Stimulated activated CD4-positive, alpha-beta T cell treated with anti-CD3 and anti-CD28 coated beads, Interleukin-4, amount 100 ng/mL, for 1 hour (primary cell): ENCODE measurements at places on chromosomes 1 and 21.
A peak's percentile ranks its signal among the peaks of the same experiment; 100 is the strongest.

GRCh38 chr1:68919075-68919474 is 422.2 kb upstream of the DEPDC1 start:
- no peak for DNase-seq

GRCh38 chr1:102074874-102075273 is 78.1 kb upstream of the OLFM3 start:
- DNase-seq, result no peak

- DNase-seq, result no peak
Observed at GRCh38 chr1:172870901-172871606, 179.7 kb downstream of the TNFSF18 start.

GRCh38 chr1:3827813-3828307 is 29.2 kb downstream of the CEP104 start:
- no peak for DNase-seq

GRCh38 chr1:111227434-111227833 is at the start of gene CHI3L2:
TSS of gene CHI3L2 (plus strand) at chr1:111227713. CDS start at chr1:111227730, 17 bp downstream.
- no peak for DNase-seq

DNA sequence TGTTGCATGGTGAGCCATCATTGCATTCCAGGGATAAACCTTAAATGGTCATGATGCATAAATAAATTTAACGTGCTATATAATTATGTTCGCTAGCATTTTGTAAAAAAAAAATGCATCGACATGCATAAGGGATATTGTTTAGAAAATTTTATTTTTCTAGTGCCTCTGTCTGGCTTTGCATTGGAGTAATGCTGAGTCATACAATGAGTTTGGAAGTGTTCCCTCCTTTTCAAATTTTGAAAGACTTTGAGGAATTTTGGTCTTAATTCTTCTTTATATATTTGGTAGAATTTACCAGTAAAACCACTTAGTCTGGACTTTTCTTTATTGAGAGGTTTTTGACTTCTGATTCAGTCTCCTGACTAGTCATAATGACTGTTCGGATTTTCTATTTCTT is 4.9 kb downstream of the MNDA start:
- DNase-seq, result no peak

GRCh38 chr1:69201716-69202115 is 366.0 kb upstream of the LRRC7 start:
- DNase-seq, result no peak

DNA sequence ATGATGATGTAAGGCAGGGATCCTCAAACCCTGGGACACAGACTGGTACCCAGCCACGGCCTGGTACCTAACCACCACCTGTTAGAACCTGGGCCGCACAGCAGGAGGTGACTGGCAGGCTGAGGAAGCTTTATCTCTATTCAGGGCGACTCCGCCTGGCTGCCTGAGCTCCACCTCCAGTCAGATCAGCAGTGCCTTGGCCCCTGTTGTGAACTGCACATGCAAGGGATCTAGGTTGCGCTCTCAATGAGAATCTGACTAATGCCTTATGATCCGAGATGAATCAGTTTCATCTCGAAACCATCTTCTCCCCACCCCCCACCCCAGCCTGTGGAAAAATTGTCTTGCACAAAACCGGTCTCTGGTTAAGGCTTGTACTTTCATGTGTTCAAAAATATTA is 4.2 kb downstream of the RNPC3 start:
- DNase-seq, result peak; percentile 54

DNA sequence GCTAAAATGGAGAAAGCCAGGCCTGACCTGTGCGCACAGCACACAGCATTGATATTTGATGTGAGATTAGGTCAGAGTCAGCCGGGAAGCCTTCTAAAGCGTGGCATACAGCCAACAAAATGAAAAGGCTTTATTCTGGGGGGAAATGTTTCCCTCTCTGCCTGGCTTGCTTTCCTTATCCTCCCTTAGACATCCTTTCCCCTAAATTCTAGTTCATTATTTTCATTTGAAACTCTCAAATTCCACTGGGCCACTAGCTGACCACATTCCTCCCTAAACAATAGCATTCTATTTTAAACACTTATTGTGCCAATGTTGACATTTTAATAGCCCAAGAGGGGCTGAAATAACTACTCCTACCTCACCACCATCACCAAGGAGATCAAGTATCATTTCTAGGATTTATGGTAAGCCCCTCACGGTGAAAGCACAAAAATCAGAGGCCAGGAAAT is 49.4 kb downstream of the LEPR start:
- DNase-seq, result no peak

DNA sequence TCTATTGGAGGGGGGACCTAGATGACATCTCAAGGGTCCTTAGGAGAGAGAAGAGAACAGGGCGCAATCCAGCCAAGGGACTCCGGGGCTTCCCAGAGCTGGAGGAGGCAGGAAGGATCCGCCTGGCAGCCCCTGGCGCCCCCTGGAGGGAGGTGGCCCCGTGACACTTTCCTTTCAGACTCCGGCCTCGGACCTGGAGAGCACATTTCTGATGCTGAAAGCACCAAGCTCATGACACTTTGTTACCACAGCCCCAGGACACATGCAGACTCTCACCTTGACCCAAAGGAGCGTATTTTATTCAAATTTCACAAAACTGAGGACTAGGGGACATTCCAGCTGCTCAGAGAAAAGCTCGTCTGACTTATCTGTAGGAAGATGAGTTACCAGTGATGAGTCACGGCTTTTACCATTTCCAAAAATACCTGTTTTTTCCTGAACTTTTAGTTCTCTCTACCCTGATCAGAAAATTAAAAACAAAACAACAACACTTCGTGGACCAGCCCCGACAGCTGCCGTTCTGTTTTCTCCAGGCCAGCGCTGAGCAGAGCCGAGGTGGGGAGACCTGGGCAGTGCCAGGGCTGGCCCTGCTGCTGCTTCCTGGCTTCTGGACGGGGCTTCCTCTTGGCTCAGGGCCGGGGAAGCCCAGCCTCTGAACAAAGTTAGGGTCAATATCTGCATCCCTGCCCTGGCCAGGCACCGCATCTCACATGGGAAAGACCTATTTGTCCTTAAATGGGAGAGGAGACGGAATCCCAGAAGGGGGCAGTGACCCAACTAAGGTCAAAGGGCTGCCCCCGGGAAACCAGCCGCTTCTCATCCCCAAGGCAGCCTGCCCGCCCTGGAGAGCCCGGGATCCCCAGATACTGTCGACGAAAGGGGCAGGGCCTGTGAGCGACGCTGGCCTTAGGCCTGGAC is 21.6 kb upstream of the POFUT2 start:
- peak; percentile 37 for DNase-seq

DNA sequence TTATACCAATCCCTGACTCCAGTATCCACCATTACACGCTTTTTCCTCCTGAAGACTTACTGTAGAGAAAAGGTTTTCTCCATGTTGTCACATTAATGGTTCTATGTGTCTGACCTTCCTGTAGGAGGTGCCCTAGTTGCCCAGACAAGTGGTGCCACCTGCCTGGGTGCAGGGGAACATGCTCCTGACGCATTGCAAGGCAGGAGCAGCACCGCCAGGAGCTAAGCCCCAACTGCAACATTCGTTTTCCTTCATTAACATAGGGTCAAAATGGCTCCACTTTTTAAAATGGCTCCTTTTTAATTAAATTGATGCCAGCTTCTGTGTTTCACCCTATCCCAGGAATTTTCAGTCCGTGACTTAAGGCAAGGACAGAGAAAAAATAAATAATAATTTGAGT is 220.1 kb upstream of the SAMSN1 start:
- no peak for DNase-seq

- no peak for DNase-seq
Observed at GRCh38 chr1:176789571-176790090, 326.7 kb downstream of the PAPPA2 start.

DNA sequence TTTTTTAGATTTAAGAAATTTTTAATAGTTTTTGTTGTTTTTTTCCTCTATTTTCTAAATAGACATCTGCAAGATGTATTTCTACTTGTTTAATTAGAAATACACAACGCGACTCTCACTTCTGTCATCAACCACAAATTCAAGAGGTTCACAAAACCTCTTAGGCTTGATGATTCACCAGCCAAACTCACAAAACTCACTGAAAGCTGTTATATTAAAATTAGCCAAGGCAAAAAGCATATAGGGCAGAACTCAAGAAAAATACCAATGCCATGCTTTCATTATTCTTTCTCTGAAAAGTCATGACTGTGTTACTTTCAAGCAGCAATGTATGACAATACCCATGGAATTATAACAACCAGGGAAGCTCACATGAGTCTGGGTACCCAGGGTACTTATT is 487.0 kb upstream of the RGS18 start:
- no peak for DNase-seq

GRCh38 chr1:153493343-153493960 is 33.0 kb upstream of the S100A7 start:
- DNase-seq, result no peak

GRCh38 chr1:23185381-23185780 is 16.7 kb upstream of the LUZP1 start:
- no peak for DNase-seq

- DNase-seq, result no peak
Observed at GRCh38 chr1:211534545-211535291, 42.8 kb upstream of the RD3 start.

- no peak for DNase-seq
Observed at GRCh38 chr1:201015551-201016091, 7.9 kb downstream of the KIF21B start.

DNA sequence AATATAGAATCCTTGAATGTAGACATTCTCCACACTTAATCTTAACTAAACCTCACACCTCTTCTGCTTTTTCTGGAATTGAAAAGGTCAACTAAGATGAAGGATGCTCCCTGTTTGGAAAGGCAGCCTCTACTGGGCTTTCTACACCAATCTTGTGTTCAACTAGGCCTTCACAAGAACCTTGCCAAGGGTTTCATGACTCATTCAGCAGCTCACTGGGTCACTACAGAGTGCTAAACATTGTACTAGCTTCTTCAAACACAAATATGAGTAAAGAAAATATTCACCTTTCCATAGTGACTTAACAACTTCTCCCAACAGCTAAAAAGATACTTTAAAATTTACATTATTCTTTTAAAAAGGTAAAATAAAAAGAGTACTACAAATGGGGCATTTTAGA is 135.3 kb upstream of the PRMT6 start:
- no peak for DNase-seq

DNA sequence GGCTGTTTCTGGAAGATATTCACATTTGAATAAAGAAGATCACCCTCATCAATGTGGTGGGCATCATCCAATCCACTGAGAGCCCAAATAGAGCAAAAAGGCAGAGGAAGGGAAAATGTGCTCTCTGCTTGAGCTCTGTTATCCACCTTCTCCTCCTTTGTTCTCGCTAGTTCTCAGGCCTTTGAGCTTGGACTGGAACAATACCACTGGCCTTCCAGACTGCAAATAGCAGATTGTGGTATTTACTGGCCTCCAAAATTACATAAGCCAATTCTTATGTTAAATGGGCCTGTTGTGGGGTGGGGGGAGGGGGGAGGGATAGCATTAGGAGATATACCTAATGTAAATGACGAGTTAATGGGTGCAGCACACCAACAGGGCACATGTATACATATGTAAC is 219.3 kb downstream of the C1orf94 start:
- no peak for DNase-seq

GRCh38 chr1:225762444-225762843 is 15.2 kb upstream of the SRP9 start:
- DNase-seq, result no peak

- DNase-seq, result no peak
Observed at GRCh38 chr1:3188150-3188971, 119.4 kb downstream of the PRDM16 start.

- DNase-seq, result no peak
Observed at GRCh38 chr1:153527683-153528040, 8.1 kb downstream of the S100A6 start.

GRCh38 chr21:28714777-28715464 is 277.8 kb downstream of the LTN1 start:
- DNase-seq, result no peak

DNA sequence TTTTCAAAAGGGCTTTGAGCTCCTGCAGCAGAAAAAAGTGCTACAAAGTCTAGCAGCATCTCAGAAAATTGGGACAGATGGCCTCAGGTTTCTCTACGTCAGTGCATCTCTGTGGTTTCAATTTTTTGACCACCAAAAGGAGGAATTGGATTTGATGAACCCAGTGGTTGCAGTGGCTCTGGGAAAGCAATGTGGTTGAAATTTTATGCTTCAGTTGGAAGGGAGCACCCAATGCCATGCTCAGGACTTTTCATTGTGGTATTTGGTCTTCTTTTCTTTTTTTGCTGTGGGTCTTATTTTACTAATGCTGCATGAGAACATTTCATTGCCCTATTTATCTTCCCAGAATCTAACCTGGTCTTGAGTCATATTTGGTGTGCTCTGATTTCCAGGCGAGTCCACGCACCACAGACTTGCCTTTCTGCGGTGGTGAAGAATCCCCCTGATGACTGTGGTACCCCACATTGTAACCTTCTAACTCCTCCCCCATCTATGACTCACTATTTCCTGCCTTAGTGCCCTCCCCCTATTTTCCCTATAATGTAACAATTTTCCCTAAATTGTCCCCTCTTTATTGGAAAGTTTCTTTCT is 56.7 kb downstream of the S1PR1 start:
- DNase-seq, result peak; percentile 37
